ENCODE measurements at places on chromosomes 4 and X.

DNA sequence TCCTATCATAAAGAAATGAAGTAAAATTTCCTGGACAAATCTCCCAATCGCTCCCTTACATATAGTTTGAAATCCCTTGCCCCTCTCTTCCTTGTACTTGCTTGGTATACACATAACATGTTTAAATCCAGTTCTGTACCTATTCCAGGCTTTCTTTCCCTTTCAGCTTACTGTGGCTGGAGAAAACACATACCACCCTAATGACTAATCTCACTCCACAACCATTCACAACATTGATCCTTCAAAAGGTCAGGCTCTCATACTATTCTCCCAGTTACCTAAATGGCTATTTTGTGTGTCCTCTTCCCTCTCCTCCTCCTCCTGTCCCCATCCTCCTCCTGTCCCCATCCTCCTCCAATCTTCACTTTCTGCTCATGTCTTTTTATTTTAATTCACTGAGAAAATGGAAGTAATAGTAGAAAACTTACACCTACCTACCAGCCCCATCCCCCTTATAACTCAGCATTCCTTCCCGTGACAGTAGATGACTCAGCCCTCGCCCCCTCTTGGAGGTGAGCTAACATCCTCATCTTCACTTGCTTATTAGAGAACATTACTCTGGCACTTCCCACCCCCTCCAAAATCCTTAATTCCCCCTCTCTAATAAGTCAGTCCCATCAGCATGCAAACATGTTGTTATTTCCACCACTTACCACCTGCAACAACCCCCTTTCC lies 77.5 kb downstream of the IL15 start:
- no peak for DNase-seq

DNA sequence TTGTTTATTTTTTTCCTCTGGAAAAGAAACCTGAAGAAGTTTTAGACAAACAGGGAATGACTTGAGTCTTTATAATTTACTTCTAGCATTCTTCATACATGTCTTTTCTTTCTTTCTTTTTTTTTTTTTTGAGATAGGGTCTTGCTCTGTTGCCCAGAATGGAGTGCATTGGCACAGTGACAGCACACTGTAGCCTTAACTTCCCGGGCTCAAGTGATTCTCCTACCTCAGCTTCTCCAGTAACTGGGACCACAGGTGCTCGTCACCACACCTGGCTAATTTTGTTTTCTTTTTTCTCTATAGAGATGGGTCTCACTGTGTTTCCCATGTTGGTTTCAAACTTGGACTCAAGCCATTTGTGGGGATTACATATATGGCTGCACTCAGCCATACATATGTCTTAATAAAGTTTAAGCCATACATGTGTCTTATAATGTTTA lies 71.8 kb downstream of the RAPGEF2 start:
- no peak for DNase-seq

DNA sequence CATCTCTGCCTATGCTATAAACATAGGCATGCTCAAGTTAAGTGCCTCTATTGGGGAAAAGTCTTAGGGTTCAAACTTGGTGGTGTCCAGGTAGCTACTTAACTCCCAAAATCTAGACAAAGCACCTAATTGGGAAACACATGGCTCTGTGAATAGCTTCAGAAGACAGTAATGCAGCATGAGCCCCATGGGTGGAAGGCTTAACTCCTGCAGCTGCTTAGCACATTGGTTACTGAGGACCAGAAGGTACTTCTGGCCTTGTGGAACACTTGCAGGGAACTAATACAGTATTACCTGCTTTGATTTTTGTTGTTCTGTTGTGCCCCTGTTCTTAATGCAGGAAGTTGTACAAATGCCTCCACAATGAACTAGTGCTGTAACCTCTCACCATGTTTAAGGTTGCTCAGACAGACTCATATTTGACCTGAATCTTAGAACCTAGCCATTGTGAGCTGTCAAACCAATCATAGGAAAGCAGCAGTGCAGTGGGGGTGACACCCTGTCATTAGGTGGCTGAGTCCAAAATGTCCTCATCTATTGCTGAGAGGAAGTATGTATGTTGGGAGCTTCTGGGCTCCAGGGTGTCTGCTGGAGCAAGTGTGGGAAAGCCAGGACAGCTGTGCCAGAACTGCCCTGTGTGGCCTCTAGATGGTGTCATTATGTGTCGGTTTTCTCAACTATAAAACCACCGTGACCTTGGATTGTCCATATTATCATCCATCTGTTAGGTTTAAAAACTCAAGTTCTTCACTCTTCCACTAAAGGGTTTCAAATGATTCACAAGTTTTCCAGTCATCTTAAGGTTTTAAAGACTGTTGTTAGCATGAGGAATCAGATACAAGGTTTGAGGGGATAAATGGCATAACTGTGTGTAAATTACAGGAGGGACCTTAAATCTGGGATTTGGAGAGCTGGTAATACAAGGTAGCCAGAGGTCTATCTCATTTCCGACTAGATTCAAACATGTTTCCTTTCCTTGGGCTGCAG lies 69.9 kb upstream of the WDR1 start:
- DNase-seq, result no peak

DNA sequence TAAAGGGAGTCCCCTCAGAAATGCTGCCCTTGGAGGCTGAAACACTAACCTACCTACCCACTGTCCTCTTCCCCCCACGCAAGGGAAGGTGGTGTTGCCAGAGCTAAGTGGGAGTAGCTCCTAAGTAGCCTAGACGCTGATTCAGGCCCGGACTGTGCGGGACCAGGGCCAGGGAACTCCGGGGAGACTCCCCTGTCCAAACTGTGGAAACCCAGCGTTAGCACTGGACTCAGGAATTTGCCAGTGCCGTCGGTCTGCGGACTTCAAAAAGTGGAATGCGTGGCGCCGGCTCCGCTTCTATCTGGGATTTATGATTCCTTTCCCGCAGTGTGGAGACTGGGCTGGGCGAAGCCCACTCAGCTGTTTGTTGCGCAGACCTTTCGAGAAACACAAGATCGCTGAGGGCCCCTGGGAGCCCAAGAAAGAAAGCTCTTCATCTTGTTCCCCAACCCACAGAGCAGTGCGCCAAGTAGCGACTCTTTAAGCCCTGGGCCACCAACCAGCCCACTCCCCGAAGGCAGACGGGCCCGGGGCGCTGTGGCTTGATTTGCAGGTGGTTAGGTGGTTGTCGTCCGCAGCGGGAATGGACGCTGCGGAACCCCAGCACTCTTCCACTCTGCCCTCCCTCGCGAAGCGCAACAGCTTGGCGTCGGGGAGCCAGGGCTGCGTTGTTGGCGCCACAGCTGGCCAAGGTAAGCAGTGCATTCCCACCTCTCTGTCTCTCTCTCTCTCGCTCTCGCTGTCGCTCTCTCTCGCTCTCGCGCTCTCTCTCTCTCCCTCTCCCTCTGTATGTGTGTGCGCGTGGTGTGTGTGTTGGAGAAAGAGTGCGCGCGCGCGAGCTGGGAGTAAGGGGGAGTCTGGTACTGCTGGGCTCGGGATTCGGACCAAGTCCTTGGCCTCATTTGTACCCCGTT lies 2.0 kb downstream of the TMEM255A start:
- DNase-seq, result peak; percentile 69

- no peak for DNase-seq
Measured at GRCh38 chr4:138005486-138005885, 236.7 kb downstream of the SLC7A11 start.

- DNase-seq, result no peak
Measured at GRCh38 chr4:122689972-122690371, 42.5 kb upstream of the BBS12 start.

DNA sequence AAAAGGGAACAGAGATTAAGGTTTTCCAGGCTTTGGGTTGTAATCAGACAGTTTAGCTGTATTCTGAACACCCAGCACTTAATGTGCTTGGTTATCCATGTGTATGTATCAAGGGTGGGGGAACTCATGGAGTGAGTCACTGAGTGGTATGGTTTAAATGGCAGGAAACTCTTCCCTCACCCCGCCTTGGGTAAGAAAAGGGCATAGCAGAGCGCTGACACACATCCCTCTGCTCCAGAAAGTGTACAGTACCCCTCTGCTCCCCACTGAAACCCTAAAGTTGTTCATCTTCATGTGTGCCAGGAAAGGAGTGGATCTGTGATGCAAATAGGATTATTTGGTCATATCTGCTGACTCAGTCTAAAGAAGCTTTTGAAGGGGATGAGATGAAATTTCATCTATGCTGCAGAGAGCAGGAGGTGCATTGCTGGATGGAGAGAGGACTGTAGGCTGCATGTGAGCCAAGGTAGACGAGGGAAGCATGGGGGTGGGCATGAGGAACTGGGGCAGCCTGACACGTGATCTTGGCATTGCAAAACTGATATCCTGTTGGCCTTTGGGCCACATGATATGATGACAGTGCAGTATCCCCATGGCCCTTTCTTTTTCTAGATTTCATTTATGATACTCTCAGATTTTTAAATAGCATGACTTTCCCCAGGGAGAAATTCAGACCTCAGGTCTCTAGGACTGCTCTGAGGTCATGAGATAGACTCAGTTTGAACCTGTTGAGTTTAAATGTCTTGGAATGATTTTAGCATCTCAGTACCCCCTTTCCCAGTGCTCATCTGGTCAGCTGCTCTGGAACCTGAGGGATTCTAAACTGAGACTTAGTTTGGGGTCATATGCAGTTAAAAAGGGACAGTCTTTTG lies 84.8 kb downstream of the TMEM164 start:
- no peak for DNase-seq

DNA sequence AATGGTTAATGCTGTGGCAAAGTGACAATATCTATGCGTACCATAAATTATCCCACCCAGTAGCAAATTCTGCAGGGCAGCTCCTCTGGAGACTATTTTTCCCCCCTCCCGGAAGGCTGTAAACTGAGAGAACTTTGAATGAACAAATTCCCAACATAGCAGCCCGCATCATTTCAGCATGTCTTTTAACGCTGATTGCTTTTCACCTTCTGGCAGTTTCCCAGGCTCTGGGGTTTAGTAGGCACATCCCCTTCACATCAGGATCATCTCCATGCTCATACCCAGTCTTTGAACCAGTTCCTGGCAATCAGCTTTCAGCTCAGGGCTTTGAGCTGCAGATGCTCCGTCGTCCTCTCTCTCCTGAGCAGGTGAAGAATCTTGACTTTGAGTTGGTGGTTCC lies 26.6 kb upstream of the WDR1 start:
- DNase-seq, result no peak

DNA sequence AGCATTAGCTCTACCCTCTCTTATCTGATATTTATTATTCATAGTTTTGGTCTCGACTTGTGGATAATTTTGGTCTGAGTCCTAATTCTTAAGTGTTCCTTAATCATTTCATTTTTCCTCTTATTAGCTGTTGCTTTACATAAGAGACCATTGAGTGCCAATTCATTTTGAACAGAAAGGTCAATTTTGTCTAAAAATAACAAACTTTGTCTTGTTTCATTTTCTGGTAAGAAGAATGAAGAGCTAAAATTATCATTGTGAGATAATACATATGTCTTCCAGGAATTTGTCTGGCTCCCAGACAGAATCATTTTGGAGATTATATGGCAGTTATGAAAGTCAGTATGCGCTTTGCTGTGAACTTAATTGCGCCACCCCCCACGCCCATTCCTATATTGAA lies 1471.8 kb downstream of the PCDH7 start:
- DNase-seq, result no peak

DNA sequence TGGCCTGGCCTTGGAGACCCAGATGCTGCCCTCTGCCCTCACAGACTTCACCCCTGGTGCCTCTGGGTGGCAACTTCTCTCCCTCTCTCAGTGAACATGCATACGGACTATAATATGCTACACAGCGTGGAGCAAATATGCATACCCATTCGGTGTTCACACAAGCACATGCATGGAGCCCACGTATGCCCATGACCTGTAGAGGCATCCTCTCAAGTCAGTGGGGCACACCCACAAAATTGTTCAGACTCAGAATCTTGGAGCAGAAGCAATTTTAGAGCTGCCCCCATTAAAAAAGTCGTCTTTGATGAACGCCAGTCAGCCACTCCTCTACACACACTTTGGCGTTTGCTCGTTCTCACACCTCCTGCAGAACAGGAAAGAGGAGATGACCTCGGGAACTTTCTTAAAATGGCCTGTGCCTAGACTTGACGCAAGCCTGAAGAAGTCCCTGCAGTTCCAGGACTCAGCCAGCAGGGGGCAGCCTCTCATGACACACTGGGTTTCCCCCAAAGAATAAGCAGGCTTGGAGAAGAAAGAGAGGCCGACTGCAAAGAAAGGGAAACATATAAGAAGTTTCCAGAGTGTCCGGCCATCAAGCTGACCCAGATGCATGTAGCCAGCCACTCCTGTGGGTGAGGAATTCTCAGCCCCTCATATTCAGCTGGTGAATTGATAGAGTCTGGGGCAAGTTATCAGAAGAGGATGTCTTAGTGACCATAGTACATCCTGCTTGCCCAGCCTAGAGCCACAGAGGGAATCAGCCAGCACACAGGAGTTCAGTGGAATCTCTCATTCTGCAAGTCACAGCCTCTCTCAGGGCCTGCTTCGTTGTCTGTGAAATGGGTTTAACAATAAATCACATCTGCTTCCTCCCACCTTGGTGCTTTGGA lies 17.3 kb downstream of the APLN start:
- peak; percentile 85 for DNase-seq

GRCh38 chrX:9821572-9821971 lies 35.3 kb downstream of the SHROOM2 start:
- DNase-seq, result no peak

GRCh38 chr4:98657531-98658286 lies 702 bp downstream of the TSPAN5 start:
- DNase-seq, result peak; percentile 70

GRCh38 chr4:127209580-127210095 lies 423.1 kb upstream of the INTU start:
- no peak for DNase-seq

GRCh38 chr4:172412851-172413580 lies 599.8 kb downstream of the GALNTL6 start:
- DNase-seq, result no peak

GRCh38 chr4:109083911-109084310 lies 218.5 kb downstream of the COL25A1 start:
- DNase-seq, result no peak

DNA sequence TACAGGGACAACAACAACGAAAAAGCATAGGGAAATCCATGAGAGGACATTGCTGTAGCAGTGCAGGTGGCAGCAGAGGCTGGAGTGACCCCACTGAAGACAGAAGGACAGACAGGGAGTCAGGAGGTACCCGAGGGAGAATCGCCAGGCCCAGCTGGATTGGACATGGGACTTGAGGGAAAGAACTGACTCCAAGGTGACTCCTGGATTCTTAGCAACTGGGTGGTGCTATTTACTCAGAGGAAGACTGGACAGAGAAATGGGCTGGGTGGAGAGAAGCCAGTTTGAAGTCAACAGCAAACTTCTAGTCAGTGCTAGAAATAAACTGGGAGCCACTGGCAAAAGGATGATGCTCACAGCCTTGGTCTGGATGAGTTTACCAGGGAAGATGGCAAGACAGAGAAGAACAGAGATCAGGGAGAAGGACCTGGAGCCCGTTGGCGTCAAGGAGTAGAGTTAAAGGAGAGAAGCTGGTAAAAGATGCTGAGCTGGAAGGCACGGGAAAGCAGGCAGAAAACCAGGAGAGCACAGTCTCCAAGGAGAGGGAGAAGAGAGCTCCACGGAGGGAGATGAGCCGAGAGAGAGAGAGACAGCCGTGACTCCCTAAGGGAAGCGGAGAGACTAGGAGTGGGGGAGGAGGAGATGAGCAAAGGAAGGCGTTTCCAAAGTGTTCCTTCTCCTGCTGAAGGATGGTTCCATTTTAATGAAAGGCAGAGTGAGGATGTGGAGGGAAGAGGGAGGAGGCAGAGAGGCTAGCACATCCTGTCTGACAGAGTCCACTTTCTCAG lies 119.4 kb downstream of the AFAP1 start:
- DNase-seq, result no peak

GRCh38 chrX:102067966-102068723 lies 57.3 kb upstream of the TCEAL2 start:
- DNase-seq, result no peak

Measured in ascending aorta (tissue), 2 donors.